Mesendoderm (in vitro differentiated cells): ENCODE measurements at places on chromosomes 1 and 21.

GRCh38 chr1:243233908-243234307 lies 21.2 kb downstream of the CEP170 start:
- H3K27me3 ChIP-seq, result no peaks in the 10 kb centered on the region
- H3K27ac ChIP-seq, result no peak overlapping the region
- DNase-seq, result no peak
- H3K4me3 ChIP-seq, result no peak overlapping the region
- no peaks in the 10 kb centered on the region for H3K4me1 ChIP-seq

- H3K27ac ChIP-seq, result no peak overlapping the region
- no peak overlapping the region for H3K4me3 ChIP-seq
- DNase-seq, result no peak
Observed at GRCh38 chr1:6302568-6302967, 41.7 kb upstream of the GPR153 start.

GRCh38 chr1:78369546-78369945 lies 121.2 kb upstream of the PTGFR start:
- no peak for DNase-seq
- no peak overlapping the region for H3K4me3 ChIP-seq
- H3K4me1 ChIP-seq, result no peaks in the 10 kb centered on the region
- H3K36me3 ChIP-seq, result no peaks in the 10 kb centered on the region
- no peaks in the 10 kb centered on the region for H3K27me3 ChIP-seq
- H3K27ac ChIP-seq, result no peak overlapping the region

GRCh38 chr1:1245178-1245816 lies 1.2 kb downstream of the C1QTNF12 start:
- H3K27ac ChIP-seq, result no peak overlapping the region
- no peak for DNase-seq
- no peaks in the 10 kb centered on the region for H3K27me3 ChIP-seq
- no peaks in the 10 kb centered on the region for H3K4me1 ChIP-seq
- no peaks in the 10 kb centered on the region for H3K36me3 ChIP-seq
- H3K4me3 ChIP-seq, result no peak overlapping the region

DNA sequence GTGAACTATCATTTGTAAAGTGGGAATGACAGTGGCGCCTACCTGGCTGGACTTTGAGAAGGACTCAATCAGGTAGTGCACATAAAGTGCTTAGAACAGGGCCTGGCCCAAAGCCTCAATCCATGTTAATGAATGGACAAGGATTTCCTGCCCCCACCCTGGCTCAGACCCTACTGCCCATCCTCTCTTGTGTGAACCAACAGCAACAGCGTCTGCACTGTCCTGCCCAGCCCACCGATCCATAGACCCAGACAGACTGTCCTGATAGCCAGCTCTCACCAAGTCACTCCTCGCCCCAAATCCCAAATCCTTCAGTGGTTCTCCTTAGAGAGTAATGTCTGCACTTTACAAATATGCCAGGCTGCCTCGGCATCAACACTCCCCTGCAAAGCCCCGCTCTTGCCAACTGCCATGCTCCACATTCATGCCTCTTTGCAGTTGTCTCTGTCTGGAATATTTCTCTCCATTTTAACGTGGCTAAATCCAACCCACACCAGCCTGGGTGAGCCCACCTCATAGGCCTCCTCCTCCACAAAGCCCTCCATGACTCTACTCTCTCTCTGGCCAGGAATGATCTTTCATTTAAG lies 157.6 kb upstream of the EDN2 start:
- no peaks in the 10 kb centered on the region for H3K4me1 ChIP-seq
- H3K36me3 ChIP-seq, result no peaks in the 10 kb centered on the region
- DNase-seq, result no peak
- H3K4me3 ChIP-seq, result no peak overlapping the region
- no peaks in the 10 kb centered on the region for H3K27me3 ChIP-seq

- H3K36me3 ChIP-seq, result no peaks in the 10 kb centered on the region
- H3K4me1 ChIP-seq, result no peaks in the 10 kb centered on the region
- H3K4me3 ChIP-seq, result no peak overlapping the region
Observed at GRCh38 chr1:83857103-83857502, 141.8 kb downstream of the TTLL7 start.

- no peak overlapping the region for H3K4me3 ChIP-seq
- no peaks in the 10 kb centered on the region for H3K4me1 ChIP-seq
- no peak overlapping the region for H3K27ac ChIP-seq
- no peak for DNase-seq
- H3K27me3 ChIP-seq, result no peaks in the 10 kb centered on the region
Observed at GRCh38 chr1:198841477-198841876, 202.6 kb downstream of the PTPRC start.

DNA sequence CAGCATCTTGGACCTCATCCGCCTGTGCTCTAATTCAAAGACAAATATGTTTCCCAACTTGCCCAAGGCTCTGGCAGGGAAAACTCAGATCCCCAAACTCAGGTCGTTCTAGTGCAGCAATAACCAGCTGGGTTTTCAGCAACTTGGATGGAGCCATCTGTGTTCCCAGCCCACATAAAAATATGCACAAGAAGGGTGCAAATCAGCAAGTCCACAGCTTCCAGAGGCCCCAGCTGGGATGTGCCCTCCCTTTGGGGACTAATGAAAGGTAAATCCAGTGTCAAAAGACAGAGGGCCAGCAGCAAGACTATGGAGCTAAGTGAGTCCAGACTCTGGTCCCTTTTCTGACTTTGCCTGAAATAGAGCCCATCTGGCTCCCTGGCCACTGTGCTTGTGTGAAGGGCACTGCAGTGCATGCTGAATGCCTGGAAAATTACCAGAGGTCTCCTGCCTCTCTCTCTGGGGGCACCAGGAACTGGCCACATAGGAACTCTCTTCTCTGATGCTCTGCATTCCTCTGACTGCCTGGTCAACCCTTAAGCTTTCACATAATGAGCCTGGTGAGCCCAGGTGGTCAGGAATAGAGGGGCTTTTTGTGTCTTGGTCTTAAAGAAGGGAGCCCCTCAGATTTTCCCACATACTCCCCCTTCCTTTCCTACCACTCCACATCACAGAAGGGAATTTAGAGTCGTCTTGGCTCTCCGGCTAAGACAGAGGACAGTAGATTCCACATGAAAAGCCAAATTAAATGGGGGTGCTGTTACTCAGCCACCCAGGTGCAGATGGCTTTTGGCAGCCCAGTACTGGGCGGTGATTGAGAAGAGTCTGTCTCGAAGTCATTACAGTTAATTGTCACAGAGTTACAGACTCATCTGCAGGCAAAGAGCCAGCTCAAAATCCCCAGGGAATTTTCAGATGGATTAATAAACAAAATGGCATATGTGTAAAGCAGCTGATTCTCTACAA lies 88.1 kb upstream of the C1orf21 start:
- H3K4me1 ChIP-seq, result no peaks in the 10 kb centered on the region
- no peaks in the 10 kb centered on the region for H3K27me3 ChIP-seq
- no peak overlapping the region for H3K27ac ChIP-seq
- peak; percentile 13 for DNase-seq
